ENCODE measurements at places on chromosomes 6 and 20.

- DNase-seq = no peak
These were observed 14.8 kb downstream of the MTHFD1L start for GRCh38 chr6:150880336-150880735.

DNA sequence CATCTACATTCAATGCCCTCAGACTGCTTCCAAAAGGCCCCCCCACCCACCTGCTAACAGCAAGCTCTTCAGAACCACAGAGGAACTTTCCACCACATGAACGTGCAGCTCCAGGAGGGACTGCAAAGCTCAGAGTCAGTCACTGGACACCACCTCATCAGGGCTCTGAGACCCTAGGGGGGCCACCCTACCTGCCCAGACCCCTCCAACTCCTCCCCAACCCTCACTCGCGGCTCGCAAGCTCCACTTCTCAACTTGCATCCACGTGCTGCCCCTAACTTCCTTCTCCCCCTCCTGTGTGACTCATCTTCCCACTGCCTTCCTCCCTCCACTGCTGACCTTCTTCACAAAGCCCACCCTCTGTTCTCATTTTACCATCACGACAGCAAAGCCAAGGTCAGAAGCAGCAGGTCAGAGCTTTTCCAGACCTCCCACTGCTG, 6.5 kb downstream of the MBOAT1 start:
- no peak for DNase-seq

DNA sequence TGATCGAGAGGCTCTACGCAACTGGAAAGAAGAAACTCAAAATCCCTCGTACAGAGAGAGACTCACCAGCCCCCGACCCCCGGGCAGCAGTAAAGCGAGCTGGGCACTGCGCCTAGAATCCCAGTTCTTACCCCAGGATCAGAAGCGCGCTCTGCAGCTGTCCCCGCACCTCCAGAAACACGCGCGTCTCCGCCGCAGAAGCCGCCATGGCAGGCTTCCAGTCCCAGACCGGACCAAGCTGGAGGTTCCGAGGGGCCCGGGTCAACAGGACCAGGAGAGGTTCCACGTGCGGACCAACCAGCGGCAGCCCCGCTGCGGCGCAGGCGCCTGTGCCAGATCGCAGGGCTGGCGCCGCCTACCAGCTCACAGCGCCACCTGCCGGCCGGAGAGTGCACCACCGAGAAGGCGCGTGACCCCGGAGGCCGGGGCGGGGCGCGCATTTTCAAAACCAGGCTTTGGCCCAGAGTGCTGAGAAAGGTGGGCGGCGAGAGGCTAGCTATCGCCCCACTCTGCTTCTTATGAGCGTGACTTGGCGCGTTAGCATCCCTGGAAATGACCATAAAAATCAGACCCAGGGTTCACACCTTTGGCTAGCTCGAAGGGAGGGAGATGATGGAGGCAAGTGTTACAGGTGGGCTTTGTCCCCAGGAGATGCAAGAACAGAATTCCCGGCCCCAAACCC, at the start of gene UBE3D:
Gene UBE3D (minus strand): TSS at position 331 of the 682 bp plus-strand sequence. CDS start 123 bp downstream, at position 208.
- DNase-seq = peak; percentile 94

- DNase-seq = no peak
These were observed 67.5 kb upstream of the MBOAT1 start for GRCh38 chr6:20279608-20280287.

GRCh38 chr20:22905658-22906057, 129.5 kb upstream of the SSTR4 start:
- DNase-seq = no peak

DNA sequence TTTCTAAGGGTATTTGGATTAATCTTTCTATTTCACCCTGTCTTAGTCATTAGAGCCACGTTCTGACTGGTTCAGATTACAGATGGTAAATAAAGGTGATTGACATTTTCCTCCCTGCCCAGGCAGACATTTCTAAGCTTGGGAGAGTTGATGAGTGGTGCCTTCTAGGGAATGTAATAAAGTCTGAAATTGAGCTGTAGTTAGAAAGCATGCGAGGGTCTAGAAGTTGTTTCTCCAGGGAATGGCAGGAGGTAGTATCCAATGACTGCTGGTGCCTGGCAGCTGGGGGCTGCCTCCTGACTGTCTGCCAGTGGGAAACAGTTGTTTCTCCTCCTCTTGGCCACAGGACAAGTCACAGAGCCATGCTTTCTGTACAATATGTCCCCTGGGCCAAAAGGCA, 14.6 kb downstream of the EDN3 start:
- DNase-seq = no peak

DNA sequence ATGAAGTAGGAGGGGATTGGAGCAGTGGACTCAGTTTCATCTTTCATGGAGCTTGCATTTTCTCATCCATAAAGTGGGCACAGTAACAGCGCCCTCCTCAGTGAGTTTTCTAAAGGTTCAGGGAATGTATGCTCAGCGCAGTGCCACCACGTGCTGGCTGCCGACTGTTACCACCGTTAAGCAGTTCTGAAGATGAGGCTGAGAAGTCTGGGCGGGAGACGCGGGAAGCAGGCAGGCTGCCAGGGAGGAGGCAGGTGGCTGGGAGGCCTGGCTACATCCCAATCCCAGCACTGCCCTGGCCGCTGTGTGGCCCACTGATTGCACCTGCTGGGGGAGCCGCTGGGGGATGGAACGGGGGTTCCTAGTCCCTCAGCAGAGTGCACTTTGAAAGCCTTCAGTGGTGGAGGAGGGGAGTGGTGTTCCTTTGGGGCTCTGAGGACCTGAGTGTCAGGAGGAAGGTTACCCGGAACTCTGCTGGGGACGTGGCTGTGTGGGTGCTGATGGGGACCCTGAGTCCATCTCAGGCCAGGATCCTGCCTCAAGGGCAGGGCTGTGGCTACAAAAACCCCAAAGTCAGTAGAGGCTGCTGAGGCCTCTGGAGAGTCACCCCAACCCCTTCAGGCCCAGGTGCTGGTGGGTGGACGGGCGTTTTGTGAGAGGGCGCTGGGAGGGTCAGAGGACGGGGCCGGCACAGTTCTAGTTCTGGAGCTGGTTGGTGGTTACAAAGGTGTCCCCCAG, 28.0 kb upstream of the PHACTR3 start:
- DNase-seq = no peak

- DNase-seq = no peak
These were observed 65.9 kb downstream of the DLL1 start for GRCh38 chr6:170224694-170225660.

DNA sequence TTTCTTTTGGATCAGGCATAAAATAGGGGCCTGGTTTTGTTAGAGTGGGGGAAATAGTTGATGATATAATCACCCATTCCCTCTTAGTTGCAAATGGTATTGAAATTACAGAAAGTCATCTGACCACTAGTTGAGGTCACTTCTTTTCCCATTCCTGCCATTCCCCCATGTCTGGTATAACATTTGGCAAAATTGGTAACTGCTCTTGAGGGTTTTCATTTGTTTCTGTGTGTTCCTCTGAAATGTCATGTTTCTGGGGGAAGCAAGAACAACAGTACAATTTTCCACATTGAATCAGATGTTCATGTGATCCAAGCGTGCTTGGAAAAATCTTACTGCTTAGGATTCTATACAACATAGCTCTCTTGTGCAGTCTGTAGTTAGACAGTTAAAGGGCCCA, 7.3 kb downstream of the AIG1 start:
- no peak for DNase-seq

DNA sequence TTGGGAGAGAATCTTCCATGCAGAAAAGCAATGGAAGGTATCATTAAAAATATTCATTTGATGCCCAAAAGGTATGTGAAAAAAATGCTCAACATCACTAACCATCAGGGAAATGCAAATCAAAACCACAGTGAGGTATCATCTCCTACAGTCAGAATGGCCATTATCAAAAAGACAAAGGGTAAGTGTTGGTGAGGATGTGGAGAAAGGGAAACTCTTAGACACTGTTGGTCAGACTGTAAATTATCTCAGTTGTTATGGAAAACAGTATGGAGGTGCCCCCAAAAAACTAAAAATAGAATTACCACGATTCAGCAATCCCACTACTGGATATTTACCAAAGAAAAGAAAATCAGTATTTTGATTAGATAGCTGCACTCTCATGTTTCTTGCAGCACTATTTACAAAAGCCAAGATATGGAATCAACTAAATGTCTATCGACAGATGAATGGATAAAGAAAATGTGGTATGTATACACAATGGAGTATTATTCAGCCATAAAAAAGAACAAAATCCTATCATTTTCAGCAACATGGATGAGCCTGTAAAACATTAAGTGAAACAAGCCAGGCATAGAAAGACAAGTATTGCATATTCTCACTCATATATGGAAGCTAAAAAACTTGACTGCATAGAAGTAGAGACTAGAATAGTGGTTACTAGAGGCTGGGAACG, 84.0 kb downstream of the DTNBP1 start:
- no peak for DNase-seq

All from activated naive CD4-positive, alpha-beta T cell treated with anti-CD3 and anti-CD28 coated beads, Interleukin-2, amount 50 U/mL, for 72 hours (primary cell).